Muscle of leg (tissue), 16 donors: ENCODE measurements at places on chromosomes 6 and 20. TPM values are rescaled to one million over a fixed set of nuclear protein-coding genes. Genes with fewer than 3 reads are reported as not detected.
A peak's percentile ranks its signal among the peaks of the same experiment; 100 is the strongest.

- DNase-seq, result no peak
Measured at GRCh38 chr6:105893741-105894140, 192.4 kb upstream of the PRDM1 start.

DNA sequence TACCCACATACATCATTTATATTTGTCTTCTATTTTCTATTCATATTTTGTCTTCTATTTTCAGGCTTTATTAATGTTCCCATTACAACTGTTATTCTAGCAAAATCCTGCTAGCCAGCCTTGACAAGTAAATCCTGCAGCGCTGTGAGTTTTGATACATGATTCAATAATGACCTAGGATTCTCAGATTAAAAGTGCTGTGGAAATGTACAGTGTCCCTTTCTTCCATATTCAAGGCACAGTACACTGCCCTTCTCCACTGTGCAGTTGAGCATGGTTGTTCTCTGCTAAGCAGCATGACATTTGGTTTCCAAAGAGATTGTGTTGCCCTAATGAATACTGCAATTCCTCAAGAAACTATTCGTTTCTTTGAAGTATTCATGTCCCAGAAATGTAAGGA lies 5.8 kb upstream of the HEY2 start:
- DNase-seq, result no peak

The MUC22 gene
- not detected for polyA plus RNA-seq

- DNase-seq, result no peak
Measured at GRCh38 chr6:149439626-149440025, 39.6 kb downstream of the SUMO4 start.

GRCh38 chr6:124022641-124023040 lies 219.0 kb downstream of the NKAIN2 start:
- DNase-seq, result no peak

GRCh38 chr20:29689411-29690225 lies 1567.8 kb upstream of the DEFB115 start:
- DNase-seq, result no peak

DNA sequence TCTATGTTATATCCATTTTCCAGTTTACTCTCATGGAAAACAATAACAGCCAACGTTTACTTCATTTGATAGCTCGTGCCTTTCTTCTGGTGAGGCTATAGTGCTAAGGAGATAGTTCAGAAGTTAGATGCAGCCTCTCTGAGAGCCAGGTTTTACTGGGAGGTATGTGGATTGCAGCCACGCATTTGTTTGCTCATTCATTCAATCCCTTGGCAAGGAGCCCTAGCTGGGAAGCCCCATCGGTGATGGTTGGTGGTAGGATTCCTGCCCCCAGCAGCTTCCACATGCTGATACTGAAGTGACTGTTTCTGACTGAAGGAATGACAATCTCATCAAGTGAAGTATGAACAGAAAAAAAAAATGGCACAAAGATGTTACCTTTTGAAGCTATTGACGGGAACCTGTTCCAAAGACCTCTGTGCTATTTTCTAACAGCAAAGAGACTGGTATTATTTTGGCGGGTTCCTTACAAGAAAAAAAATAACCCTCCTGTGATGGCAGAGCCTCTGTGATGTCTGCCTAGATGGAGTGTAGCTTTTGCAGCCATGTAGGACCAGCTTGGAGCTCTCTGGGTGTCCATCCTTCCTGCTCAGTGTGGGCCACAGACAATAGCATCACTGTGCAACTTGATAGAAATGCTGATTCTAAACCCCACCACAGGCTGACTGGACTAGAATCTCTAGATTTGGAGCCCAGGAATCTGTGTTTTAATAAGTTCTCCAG lies 30.6 kb downstream of the SNAP25 start:
- DNase-seq, result no peak

The PHACTR3 gene
- polyA plus RNA-seq, result 4.7 TPM

DNA sequence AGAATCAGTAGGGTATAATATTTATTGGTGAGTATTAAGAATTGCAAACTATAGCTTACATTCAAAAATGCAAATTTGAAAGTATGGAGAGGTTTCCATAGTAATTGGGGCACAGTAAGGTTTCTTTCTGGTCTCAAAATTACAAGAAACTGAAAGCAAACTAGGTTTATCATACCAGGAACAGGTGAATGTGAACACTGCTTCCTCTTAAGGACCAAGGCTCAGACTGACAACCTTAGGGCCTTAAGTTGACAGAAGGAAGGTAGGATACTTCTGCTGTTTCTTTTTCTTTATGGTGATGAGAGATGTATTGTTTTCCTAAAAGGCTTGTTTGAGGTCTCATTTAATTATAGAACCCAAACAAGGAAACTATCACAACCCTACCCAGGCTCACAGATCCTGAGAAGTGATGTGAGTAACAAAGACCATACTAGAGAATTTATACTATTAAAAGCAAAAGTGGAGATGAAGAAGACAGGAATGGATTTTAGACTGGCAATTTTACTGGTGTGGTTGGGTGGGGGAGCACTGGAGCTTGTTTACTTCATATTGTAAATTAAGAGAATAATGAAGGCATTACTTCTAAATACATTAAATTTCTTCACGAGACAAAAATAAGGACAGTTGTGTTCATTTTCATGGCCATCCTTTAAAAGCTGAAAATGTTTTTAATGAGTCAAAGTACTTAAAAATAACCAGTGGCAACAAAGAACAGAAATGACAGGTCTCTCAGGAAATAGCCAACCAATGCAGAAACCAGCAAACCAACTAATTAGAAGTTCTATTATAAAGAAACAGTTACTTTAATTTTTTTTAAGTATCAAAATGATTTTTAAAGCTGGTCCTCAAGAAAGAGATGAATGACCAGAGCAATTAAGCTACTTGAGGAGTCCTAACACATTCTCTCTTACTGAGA lies 21.3 kb downstream of the STAU1 start:
- DNase-seq, result no peak

- no peak for DNase-seq
Measured at GRCh38 chr6:9623985-9624384, 790.9 kb downstream of the TFAP2A start.

The C20orf96 gene
- 12.9 TPM for polyA plus RNA-seq

The LY6G6C gene
- polyA plus RNA-seq, result 0.19 TPM

The EFCAB8 gene
- 0.12 TPM for polyA plus RNA-seq

- no peak for DNase-seq
Measured at GRCh38 chr6:156434795-156435190, 342.4 kb upstream of the ARID1B start.

The CALHM6 gene
- 4.0 TPM for polyA plus RNA-seq

DNA sequence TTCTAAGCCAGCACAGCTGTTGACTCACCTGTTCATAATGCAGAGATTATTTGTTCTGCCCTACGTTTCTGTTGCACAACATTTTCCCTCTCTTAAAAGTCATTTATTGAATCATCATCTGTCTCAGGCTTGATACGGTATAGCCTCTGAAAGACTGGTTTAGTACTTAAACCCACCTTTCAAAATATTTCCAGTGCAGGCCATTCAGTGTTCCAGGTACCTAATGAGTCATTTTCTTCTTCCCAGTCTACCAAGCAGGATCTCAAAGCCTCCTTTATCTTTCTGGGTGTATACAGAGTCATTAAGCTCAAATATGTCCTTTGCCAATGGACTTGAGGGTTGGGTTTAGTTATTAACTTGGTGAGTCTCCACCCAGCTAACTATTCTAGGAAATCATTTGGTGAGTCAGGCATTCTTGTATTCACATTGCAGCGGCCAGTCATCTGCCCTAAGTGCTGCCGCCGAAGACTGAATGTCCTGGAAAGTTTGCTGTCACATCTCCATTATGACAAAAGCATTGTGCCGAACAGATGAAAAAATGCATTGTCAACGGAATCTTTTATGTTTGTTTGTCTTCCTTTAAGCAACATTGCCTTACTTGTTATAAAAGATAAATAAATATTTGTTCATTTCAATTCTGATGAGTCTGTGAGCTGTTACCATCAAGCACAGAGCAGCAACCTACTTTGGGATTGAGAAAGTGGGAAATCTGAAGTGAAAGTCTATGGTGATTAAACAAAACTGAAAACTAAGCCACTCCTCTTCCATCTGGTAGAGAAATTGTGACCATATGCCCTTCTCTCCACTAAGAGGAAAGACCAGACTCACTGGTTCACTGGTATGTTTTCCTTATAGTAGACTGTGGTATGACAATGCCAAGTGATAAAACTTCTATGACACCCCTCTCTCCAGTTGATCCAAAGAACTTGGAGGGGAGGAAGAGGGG lies 14.3 kb upstream of the FAM135A start:
- no peak for DNase-seq

- no peak for DNase-seq
Measured at GRCh38 chr6:129659590-129660345, 50.2 kb downstream of the ARHGAP18 start.

DNA sequence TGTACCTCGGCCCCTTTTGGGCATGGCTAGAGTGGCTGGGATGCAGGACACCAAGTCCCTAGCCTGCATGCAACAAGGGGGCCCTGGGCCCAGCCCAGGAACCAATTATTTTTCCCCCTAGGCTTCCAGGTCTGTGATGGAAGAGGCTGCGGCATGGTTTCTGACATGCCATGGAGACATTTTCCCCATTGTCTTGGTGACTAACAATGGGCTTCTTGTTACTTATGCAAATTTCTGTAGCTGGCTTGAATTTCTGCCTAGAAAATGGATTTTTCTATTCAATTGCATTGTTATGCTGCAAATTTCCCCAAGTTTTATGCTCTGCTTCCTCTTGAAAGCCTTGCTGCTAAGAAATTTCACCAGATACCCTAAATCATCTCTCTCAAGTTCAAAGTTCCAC lies 1269.6 kb upstream of the CITED2 start:
- no peak for DNase-seq

DNA sequence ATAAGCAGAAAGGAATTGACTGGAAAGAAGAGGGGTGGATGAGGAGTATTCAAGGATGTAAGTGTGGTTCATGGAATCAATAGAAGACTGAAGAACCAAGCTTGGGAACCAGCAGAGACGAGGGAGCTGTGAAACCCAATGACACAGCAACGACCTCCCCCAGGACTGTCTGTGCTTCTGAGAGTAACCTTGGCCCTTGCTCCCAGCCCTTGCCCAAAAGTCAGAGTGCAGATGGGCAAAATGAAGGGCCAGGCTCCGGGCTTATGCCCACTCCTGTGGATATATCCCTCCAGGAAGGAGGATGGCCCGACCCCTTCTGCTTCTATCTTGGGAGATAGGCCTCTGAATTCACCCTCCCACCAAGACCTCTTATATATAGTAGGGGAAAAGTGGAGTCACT lies 24.9 kb downstream of the FAM50B start:
- no peak for DNase-seq

GRCh38 chr20:11738852-11739251 lies 178.8 kb upstream of the BTBD3 start:
- no peak for DNase-seq

DNA sequence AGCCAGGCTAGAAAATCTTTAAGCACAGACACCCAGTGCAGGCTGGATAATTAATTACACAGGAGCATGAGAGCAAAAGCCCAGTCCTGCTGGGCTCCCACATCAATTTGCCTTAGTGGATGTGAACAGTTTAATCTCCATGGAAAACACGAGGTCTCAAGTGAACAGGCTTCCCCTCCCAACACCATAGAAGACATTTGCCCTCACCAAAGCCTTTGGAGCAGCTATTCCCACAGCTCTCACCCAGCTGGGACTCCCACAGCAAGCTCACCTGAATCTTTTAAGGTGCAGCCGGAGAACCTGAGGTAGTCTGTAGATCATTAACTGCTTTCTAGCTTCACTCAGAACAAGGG lies 12.0 kb downstream of the TOMM6 start:
- no peak for DNase-seq

GRCh38 chr6:155219858-155220301 lies 43.9 kb upstream of the CLDN20 start:
- peak; percentile 24 for DNase-seq

The APCDD1L gene
- polyA plus RNA-seq, result 5.1 TPM

GRCh38 chr6:100482698-100483097 lies 18.0 kb upstream of the SIM1 start:
- no peak for DNase-seq

GRCh38 chr20:23034721-23035671 lies at the start of gene SSTR4:
Gene SSTR4 (plus strand): TSS chr20:23035312. CDS start chr20:23035484, 172 bp downstream.
- DNase-seq, result no peak
